Activated gamma-delta T cell treated with anti-CD3 and anti-CD28 coated beads, Interleukin-2, amount 50 U/mL, for 16 hours (primary cell): ENCODE measurements at places on chromosomes 7 and 10.

GRCh38 chr10:132452216-132452650 is 55.2 kb downstream of the PWWP2B start:
- DNase-seq, result no peak

- no peak for DNase-seq
These were observed 39.4 kb upstream of the CHCHD3 start for GRCh38 chr7:133121175-133121844.

DNA sequence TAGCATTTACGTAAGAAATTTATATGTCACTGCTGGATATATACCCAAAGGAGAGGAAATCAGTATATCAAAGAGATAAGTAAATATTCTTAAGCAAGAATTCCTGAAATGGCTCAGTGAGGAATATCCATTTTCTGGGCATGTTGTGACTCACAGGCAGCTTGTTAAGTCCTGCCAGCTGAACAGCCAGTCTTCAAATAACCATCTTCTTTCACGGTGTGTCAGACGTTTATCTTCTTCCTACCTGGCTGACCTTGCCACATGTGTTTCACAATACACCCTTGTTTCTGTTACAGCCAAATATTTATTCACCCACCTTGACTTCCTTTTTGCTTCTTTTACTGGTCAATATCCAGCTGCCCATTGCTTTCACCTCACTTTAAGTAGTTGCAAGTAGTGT is 648.1 kb downstream of the ANKRD7 start:
- DNase-seq, result no peak

DNA sequence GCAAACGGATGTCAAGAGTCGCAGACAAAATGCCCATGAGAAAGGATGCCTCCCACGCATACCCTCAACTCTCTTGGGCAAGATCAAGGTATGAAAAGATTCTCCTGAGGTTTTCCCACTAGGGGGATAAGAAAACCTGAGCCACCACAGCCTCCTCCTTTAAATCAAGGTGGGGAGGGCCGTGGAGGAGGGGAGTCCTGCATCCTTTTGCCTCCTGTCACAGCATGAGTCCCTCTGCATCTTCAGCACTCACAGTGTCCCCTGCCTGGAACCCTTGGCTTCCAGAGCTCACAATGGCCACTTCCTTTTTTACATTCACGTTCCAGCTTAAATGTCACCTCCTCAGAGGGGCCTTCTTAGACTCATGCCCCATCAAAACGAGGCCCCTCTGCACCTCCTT is 207.6 kb downstream of the GLI3 start:
- DNase-seq, result no peak

DNA sequence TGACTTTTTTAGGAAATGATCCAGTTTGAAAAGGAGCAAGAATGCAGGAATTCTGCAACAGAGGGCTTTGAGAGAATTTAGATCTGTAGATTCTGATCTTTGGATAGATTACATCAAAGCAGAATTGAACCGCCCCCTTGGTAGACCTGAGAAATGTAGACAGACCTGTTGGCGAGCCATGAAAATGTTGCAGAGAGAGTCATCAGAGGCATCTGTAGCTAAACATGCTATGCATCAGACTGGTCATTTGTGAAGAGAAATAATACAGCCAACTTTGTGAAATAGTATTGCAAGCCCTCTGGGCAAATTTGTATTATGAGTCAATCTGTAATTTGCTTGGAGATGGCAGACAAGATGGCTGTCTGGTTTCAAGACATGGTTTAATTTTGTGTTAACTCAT is 4.3 kb upstream of the C1GALT1 start:
- DNase-seq, result no peak

GRCh38 chr7:76315364-76315763 is 12.9 kb downstream of the HSPB1 start:
- DNase-seq, result no peak

GRCh38 chr10:58780476-58780875 is 267.8 kb downstream of the BICC1 start:
- no peak for DNase-seq
